Lower lobe of right lung (tissue), 2 donors: ENCODE measurements at places on chromosomes 2 and 18. TPM values are rescaled to one million over a fixed set of nuclear protein-coding genes. Genes with fewer than 3 reads are reported as not detected.

Gene ALLC
- total RNA-seq, result not detected

Gene KCNF1
- total RNA-seq, result not detected

Gene LYPD6
- total RNA-seq, result 0.47 TPM

DNA sequence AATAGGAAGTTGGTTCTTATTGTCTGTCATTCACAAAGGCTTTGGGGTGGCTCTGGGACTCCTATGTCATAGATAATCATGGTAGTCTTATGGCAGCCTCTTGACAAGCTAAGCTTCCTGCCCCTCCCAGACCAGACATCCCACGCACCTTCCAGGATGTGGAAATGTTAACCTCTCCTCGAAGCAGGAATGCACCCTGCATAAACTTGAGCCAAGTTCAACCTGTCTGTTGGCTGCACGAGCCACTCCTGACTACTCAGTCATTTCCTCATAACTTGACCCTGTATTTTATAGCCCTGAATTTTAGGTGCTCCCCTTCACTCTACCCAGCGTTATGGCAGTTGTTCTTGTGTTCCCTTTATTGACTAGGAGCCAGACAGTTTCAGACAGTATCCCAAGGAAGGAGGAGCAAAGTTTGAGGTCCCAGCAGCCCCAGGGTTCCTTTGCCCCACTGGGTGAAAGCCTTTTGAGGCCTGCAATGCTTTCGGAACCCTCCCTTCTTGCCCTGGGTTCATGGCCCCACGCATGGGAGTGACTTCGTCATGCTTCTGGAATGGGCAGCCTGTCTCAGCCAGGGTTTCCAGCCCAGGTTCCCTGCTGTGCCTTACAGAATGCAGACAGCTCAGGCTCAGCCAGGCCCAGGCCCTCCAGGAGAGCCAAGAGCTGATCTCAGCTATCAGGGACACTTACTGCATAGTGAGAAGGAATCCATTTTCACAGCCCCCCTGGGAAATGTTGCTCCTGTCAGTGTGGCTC lies 15.6 kb upstream of the INO80C start:
- DNase-seq, result no peak

DNA sequence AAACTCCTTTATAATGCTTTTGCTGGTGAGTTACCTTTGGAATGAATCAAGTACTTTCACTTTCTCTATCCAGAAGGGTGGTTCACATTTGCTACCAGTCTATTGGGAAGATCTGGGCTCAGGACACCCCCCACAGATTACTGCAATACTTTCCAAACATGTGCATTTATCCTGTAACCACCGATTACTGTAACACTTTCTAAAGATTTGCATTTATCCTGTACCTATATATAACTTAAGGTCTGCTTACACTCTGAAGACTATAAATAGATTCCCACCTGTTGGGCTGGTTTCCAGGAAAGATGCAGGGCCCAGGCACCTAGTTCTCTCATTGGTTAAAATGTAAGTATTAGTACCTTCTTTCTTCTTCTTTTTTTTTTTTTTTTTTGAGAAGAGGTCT lies 113.0 kb upstream of the NEDD4L start:
- no peak for DNase-seq

DNA sequence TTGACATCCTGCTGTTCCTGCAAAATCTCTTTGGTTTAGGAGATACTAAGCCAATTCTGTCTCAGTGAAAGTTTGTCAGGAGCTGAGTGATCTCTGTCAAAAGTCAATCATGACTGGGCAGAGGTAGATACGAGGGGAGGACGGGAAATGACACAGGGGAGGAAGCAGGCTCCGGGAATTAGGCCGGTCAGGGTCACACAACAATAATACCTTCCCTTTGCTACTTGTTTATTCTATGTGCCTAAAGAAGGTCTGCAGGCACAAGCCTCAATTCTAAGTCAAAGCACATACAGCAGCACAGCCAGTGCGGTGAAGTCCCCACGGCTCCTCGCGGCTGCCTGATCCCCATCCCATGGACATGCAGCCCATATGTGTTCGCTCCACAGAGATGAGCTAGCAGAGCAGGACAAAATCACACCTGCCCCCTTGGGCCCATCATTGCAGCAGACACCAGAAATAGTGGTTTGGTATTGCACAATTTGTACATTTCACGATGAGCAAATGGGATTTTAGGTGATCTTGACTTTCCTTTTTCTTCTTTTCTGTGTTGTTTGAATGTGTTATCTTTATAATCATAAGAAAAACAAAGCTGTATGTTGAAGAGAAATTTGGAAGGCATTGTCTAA lies 141.4 kb downstream of the VAPA start:
- no peak for DNase-seq

DNA sequence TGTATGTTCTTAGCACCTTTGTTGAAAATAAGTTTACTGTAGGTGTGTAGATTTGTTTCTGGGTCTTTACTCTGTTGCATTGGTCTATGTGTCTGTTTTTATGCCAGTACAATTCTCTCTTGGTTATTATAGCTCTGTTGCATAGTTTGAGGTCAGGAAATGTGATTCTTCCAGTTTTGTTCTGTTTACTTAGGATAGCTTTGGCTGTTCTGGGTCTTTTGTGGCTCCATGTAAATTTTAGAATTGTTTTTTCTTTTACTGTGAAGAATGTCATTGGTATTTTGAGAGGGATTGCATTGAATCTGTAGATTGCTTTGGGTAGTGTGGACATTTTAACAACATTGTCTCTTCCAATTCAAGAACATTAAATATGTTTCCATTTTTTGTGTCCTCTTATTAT lies 69.1 kb downstream of the ANKRD62 start:
- DNase-seq, result no peak

- DNase-seq, result no peak
These were observed 20.4 kb downstream of the UBXN4 start for GRCh38 chr2:135762022-135762421.

DNA sequence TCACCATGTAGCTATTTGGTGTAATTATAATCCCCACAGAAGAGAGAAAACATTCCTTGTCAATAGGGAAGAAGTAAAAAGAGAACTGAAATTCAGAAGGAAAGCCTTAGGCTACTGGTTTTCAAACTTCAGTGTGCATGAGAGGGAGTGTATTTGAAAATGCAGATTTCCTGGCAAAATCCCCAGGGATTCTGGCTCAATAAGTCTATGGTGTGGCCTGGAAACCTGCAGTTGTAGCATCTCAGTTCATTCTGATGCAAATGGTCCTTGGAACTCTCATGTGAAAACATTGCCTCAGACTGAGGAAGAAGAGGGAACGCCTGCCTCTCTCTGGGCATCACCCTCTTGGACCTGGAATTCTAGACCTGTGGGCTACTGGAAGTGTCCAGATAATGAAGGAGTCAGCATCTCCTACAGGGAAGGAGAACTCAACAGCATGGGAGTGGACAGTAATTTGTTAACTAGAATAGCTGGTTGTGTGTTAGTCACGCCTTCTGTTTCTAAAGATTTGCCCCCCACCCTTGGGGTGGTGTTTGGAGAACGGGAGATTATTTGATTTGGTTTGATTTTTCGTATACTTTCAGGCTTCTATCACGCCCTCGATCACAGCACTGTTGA lies 21.3 kb downstream of the COL4A3 start:
- DNase-seq, result no peak

GRCh38 chr2:78992451-78992806 lies 33.1 kb upstream of the REG3G start:
- DNase-seq, result no peak

- no peak for DNase-seq
These were observed 18.0 kb upstream of the AP1S3 start for GRCh38 chr2:223855426-223855825.

DNA sequence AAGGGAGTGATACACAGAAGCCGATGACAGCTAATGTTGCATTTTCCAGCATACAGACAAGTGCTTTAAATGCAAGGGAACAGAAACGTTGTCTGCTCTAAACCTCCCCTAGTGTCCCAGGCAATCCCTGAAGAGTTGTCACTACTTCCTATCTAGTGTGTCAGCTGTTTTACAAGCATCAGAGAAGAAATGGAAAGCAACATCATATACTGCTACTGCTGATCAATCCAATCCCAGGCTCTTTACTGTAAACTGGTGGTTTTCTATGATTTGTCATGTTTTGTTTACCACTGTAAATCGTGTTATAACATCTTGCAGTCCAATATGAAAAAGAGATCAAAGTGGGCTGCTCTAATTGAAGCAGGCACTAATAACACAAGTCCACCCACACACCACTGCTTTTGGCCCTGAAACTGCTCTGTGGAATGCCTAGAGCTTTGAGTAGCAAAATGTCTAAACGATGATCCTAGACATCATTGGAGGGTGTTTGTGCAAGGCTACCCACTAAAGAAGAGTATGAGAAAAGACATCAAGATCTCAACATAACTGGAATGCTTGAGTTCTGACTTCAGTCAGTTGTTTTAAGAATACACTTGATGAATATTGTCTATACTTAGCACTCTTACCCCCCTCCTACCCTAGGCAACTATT lies 18.1 kb upstream of the ROCK1 start:
- DNase-seq, result no peak

GRCh38 chr2:30663806-30664205 lies 143.4 kb downstream of the CAPN13 start:
- no peak for DNase-seq
